Psoas muscle (tissue), 8 donors: ENCODE measurements at places on chromosomes 2 and 18.

GRCh38 chr2:74096052-74096451 is 51.7 kb downstream of the BOLA3 start:
- DNase-seq: no peak

GRCh38 chr2:140998577-140998976 is 1132.2 kb downstream of the LRP1B start:
- no peak for DNase-seq

GRCh38 chr2:185531721-185532120 is 206.9 kb upstream of the FSIP2 start:
- DNase-seq: no peak

DNA sequence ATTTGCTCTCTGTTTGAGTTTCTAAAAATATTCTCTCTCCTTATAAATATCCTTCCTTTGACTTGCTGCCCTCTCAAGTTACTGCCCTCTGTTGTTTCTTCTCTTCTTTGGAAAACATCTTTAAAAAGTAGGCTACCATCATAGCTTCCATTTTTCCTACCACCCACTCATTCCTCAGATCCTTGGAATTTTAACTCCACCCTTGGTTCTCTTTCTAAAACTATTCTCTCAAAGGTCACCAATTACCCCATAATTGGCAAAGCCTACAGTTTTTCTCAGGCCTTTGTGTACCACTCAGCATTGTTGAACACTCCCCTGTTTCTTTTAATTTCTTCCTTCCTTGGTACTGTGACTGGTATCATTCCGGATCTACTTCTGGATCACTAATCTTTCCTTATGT is 43.0 kb upstream of the ITGAV start:
- DNase-seq: no peak

DNA sequence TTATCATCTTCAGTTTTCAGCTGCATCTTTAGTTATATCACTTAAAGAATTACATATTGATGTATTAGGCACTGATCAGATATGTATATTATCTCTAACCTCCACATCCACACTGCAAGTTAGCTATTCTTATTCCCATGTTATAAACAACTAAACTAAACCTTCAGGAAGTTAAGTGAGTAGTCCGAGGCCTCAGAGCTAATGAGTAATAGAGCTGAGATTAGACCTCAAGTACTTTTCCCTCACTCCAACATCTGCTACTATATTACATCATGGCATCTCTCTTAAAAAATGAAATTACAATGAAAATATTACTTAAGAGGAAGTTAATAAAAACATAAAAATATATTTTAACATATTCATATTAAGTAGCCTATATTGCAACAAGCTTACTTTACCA is 183.6 kb upstream of the MAP2 start:
- DNase-seq: no peak

DNA sequence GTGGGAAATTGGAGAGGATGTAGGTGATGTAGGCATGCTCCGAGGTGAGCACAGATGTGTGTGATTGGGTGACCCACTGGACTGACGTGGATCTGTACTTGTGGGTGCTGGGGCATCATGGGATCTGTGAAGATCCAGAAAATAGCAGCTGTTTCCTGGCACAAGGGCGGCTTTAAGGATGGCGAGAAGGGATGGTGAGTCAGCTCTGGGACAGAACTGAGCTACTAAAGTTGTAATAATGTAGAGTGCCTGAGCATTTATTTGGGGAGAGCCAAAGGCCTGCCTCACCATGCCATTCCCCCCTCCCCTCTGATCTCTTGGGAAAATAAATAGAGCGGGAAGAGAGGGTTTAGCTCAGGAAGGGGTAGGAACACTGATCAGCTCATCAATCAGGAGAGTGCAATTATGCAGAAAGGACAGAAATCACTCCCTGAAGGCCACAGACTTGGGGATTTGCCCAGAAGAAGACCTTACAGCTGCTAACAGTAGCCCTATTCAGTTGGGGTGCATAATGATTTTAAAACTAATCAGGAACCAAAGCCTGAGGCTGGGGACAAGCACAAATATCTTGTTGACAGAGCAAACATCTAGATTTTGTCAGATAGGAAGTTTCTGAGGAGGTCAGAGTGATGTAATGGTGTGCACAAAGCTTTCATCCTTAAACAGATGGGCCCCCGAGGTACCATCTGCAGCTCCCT is 30.3 kb downstream of the TANC1 start:
- DNase-seq: no peak

DNA sequence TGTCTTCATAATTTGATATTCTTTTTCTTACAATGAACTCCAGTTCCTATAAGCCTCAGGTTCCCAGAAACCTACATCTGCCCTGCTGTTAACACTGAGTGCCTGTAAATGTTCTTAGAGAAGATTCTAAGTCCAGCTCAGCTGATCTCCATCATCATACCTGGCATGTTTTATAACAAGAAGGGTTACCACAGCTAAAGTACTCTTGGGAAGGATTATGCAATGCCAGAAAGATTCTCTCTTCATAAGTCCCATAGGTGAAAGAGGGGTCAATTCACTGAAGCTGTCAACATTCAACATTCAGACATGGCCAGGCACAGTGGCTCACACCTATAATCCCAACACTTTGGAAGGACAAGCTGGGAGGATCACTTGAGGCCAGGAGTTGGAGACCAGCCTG is 31.3 kb upstream of the PTPN4 start:
- DNase-seq: no peak

DNA sequence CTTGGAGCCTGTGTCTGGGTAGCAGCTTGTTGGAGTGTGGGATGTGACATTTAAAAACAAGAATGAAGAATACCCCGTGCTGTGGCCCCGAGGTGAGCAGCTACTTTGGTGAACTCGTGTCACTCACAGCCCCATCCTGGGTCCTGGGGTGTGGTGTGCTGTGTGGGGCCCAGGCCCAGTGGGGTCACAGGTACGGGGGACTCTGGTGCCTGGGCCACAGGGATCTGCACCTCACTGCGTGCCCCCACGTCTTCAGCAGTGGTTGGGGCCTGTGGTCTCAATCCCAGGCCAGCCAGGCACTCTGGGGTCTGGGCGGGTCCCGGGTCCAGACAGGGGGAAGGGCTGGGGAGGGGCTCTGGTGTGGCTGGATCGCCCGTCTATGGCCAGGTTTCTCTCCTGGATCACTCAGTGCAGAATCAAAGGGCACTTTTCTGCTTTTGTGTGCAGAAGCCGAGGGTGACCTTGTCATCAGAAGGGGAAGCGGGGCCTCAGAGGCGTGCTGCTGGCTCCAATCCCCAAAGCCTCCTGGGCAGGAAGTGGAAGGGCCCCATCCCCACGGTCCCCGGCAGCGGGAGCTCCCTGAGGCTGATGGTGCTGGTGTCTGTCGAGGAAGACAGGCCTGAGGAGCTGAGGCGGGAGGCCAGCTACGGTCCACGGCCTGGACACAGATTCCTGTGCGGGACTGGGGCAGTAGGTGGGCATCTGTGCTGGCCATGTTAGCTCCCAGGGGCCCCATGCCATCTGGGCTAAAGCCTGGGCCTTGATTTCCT is 1.4 kb downstream of the GPR35 start:
- DNase-seq: peak; percentile 14

DNA sequence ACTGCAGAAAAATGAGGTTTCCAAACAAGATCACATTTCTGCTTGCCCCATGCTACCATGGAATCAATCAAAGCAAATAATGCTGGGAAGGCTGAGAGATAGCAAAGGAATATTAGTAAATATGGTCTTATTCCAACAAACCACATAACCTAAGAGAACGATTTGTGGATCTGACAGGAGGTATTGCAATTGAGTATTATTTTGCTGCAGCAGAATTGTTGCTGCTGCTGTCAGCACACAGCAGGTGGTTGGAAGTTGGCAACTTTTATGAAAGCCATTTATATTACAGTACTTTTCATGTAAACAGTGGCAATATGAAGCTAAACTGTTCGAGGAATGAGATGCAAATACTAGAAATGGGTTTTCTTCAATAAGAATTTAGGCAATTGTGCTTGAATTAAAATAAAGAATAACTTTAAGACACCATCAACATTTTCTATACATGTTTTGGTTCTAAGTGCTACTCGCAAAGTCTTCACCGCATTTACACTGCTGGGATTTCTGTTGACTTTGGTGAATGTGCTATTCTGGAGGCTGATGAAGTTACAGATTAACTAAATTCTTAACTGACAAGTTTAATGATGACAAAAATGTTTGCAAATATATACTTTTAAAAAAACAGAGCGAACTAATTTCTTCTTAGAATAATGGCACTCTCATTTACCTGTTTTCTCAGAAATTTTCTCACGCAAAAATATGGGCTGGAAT is 1285.7 kb downstream of the CNTNAP5 start:
- no peak for DNase-seq

GRCh38 chr2:43178602-43179542 is 47.5 kb downstream of the ZFP36L2 start:
- peak; percentile 88 for DNase-seq

DNA sequence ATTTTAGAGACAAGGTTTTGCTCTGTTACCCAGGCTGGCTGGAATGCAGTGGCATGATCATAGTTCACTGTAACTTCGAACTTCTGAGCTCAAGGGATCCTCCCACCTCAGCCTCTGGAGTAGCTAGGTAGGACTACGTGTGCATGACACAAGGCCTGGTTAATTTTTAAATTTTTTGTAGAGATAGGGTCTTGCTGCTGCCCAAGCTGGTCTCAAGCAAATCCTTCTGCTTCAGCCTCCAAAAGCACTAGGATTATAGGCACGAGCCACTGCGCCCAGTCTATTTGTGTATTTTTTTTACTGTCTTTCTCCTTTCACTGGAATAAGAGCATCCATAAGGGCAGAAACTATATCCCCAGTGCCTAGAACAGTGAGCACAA is 89.3 kb downstream of the PLEKHM3 start:
- no peak for DNase-seq

DNA sequence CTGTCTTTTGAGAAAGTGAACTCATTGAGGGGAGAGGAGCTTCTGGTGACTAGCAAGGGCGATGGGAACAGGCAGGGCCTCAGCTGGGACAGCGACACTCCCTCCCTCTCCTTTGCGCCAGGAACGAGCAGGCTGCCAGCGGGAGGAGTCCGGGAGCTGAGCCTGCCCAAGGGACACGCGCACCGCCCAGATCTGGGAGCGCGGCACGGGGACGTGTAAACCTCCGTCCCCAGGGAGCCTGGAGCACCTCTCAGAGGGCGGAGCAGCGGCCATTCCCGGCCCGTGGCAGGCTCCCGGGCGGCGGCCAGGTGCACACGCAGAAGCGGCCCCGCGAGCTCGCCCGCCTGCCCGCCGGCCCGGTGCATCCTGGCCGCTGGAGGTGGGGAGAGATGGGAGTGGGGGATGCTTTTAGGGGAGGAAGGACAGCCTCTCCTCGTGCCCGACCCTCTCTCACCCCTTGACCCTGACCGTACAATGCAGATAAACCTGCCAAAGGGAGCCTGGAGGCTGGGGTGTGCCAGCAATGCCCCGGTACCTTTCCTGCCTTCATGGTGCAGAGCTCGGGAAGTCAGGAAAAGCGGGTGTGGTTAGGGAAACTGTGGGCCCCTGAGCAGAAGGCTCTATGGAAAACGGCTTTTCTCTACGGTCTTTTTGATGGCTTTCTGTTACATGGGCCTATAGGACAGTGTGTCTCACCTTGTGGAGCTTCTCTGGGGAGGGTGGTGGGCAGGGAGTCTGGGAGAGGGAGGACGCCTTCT is 2.2 kb downstream of the AQP4 start:
- peak; percentile 74 for DNase-seq

GRCh38 chr2:237904831-237905599 is 45.6 kb downstream of the RAMP1 start:
- peak; percentile 88 for DNase-seq

- no peak for DNase-seq
Observed at GRCh38 chr2:218029366-218030360, 26.9 kb upstream of the TNS1 start.

GRCh38 chr2:136990316-136990715 is 225.0 kb downstream of the THSD7B start:
- no peak for DNase-seq

- no peak for DNase-seq
Observed at GRCh38 chr18:64929036-64929435, 780.1 kb upstream of the LINC00305 start.

GRCh38 chr2:45637440-45637839 is 14.0 kb upstream of the PRKCE start:
- no peak for DNase-seq

- no peak for DNase-seq
Observed at GRCh38 chr2:193963472-193964119, 1693.4 kb upstream of the SLC39A10 start.

DNA sequence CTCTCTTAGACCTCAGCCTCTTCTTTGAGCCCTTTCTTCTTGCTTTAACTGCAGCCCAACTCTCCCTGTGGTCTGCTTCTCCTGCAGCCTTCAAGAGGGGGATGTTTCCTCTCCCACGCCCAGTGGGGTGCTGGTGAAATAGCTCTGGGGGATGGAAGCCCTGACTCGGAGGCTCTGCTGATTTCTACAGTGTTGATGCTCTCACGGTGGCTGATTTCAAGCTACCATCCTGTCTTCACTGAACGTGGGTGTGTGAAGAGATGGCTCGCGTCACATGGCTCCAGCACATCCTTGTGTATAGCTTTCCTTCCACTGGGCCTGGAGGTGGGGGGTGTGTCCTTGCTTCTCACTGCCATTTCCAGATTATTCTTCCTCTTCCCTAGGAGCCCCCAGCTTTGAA is 20.0 kb downstream of the MPP4 start:
- no peak for DNase-seq

GRCh38 chr2:17107871-17108270 is 410.4 kb downstream of the RAD51AP2 start:
- no peak for DNase-seq

- no peak for DNase-seq
Observed at GRCh38 chr2:3285901-3286645, 91.5 kb downstream of the EIPR1 start.

GRCh38 chr18:9890957-9891356 is 5.2 kb downstream of the TXNDC2 start:
- DNase-seq: no peak

DNA sequence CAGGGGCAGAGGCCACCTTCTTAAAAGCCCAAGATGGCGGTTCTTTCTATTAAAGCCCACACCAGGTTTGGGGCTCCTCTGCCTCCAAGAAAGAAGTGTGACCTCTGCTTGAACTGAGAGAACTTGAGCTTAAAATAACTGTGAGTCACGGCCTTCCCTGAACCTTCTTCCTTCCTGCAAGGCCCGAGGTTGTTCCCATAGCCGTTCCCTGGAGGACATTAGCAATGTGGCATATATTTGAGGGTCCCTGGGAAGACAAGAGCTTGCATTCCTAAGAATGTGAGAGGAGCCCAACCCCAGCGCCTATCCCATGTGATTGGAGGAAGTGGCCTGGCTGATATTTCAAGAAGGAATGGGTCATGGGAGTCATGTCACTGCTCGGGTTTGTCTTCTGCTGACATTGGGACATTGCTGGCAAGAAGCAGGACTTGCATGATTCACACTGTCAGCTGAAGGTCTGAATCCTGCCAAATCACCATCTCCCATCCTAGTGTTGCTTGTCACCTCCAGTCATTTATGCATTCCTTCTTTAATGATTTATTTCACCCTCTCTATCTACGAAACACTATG is 168.1 kb downstream of the TRIB2 start:
- DNase-seq: peak; percentile 63

GRCh38 chr2:119409506-119409905 is 22.1 kb upstream of the TMEM37 start:
- DNase-seq: no peak

- DNase-seq: no peak
Observed at GRCh38 chr2:136286423-136286822, 168.5 kb upstream of the CXCR4 start.
